ENCODE measurements at places on chromosomes 5 and 9.

GRCh38 chr5:32261198-32261597 lies 51.5 kb downstream of the MTMR12 start:
- DNase-seq = no peak

- DNase-seq = peak; percentile 73
These were observed 74.4 kb downstream of the GLIS3 start for GRCh38 chr9:4225291-4226028.

DNA sequence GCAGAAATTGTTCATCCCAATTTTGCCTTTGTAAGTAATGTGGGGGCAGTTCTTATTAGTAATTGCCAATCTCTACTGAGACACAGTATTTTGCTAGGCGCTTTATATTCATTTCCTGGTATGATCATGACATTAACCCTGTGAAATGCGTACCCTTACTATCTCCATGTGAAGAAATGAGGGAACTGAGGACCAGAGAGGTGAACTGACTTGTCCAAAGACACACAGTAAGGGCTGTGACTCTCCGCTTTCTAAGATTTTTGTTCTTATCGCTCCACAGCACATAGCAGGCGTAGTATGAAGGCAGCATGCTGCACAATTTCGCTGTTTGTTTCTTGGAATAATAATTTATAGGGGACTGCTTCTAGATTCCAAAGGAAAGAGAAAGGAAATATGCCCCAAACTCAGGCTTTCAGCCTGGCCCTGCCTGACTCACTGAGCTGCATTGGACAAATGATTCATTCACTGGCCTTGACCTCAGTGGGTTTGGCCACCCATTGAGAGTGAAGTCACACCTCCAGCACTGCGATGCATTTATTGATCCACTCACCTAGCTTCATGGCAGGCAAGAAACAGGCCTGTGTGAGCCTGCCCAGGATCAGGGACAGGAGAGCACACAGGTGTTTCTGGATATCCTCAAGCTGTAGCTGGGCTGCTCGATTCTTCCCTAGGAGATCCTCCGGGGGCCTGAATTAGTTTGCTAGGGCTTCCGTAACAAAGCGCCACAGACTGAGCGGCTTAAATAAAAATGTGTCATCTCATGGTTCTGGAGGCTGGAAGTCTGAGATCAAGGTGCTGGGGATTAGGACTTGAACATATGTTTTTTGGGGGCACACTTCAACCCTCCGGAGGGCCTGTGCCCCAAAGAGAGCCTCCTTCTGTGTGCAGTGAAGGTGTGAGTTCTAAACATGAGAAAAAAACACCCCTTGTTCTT lies 7.2 kb upstream of the DUSP1 start:
- peak; percentile 80 for DNase-seq

GRCh38 chr9:96550659-96551058 lies 69.0 kb downstream of the CDC14B start:
- DNase-seq = no peak

- no peak for DNase-seq
These were observed 35.9 kb downstream of the KIF2A start for GRCh38 chr5:62341783-62342475.

DNA sequence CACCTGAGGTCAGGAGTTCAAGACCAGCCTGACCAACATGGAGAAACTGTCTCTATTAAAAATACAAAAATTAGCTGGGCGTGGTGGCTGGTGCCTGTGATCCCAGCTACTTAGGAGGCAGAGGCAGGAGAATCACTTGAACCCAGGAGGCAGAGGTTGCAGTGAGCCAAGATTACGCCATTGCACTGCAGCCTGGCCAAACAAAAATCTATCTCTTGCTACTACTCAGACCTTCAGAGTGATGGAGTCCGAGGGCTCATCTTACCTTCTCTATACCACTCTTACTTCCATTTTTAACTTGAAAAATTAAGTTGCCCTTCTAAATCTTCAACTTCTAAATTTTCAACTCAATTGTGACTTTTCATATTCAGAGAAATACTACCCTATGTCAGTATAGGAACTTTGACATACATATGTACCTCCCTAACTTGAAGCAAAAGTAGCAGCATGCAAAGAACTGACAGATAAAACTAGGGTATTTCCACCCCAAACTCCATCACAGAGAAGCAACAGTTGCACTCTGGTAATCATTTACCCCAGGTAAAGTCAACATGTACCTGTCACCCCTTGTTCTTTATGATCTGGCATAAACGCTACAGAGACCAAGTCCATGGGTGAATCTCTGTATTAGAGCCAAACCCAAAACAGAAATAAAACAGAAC lies 11.4 kb downstream of the ZFAND5 start:
- no peak for DNase-seq

- DNase-seq = no peak
These were observed 172.5 kb downstream of the FAM114A2 start for GRCh38 chr5:153866176-153866575.

GRCh38 chr5:52605317-52606313 lies 182.1 kb upstream of the ITGA1 start:
- DNase-seq = no peak

DNA sequence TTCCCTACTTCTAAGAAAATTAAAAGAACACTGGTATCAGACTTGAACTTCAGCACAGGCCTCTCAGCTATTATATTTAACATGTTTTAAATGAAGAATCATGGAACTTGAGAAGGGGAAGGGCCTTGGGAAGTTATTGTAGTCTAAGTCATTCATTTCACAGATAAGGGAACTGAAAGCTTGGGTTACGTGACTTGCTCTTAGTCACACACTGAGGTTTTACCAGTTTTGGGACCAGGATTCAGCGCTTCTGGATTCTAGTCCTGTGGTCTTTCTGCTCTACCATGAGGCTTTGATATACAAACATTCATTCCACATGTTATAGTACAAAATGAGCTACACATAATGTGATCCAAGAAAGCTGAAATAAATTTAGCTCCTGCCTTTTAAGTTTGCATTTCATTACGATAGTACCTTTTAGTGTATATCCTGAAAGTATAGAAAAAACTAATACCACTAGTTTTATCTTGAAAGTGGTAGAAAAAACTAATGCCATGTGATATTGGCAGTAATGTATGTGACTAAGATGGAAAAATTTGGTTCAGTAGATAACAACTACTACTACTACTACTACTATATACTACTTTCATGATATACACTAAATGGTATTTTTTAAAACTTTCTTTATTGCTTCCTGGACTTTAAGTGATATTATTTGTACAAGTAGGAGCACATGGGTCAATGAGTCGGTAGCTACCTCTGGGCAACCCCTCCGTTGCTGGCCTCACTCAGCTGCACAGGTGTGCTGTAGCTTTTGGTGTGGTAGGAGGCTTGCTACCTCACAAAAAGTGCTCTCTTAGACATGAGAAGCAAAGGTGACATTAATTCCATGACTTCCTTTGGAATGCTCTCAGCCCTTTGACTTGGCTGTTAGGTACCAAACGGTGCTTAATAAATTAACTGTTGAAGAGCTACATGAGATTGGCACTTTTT lies 40.7 kb downstream of the F2RL2 start:
- DNase-seq = no peak

DNA sequence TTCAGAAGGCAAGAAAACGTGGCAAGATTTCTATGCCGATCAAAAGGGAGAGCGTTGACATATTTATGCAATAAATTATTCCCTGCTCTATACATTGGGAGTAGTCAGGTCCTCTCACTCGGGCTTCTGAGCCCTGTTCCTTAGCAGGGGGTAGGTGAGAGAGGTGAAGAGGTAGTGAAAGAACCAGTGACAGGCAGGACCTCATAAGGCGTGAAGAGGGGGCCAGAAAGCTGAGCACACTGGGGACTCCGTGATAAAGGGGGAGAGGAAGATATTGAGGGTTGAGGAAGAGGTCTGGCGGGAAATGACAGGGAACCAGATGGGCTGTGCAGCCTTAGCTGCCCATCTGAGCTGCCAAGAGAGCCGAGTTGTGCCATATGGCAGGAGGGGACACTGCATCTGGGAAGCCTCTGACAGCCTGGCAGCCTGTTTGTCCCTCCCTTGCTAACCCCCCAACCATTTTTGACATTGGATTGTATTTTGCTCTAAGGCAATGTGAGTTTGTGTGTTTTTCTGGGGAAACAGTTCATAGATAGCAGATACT lies 782 bp upstream of the CDC20B start:
- no peak for DNase-seq

GRCh38 chr5:177995691-177996595 lies at the start of gene PROP1:
PROP1 (minus strand) TSS chr5:177996242; CDS start chr5:177995933, 309 bp downstream.
- DNase-seq = no peak

GRCh38 chr5:179870403-179870903 lies 11.8 kb upstream of the MRNIP start:
- no peak for DNase-seq

- DNase-seq = peak; percentile 68
These were observed 76.1 kb downstream of the TLE1 start for GRCh38 chr9:81613002-81613812.

DNA sequence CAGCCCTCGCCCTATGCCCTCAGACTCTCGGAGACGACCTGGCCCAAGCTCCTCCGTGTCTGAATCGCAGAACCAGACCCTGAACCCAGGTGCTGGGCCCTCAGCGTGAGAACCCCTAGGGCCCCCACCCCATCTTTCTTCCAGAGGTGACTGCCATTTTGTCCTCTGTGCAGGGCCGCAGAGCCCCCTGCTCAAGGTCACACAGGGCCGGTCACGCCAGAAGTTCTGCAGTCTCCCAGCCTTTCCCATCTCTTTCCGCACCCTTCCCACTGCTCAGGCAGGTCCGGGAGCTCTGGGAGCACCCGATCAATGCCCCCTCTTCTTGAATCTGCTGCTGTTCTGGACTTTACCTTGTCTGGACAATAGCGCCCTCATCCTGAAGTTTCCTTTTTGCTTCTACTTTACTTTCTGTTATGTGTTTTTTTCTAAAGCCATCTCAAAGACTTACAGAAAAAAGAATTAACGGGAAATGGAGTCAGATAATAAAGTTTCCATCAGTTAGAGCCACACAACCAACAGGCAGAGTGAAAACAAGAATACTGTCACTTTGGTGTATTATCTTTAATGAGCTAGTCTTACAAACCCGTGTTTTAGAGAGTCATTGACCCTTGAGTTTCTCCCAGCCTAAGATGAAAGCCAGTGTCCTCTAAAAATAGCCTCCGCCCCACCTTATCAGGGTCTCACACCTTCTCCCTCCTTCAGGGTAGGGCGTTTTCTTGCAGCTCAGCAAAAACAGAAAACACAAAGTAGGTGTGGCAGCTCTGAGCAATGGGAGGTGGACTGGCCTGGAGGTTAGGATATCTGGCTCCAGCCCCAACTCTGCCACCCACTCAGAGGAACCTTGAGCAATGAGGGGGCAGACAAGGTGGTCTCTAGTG lies 1.8 kb downstream of the TMOD1 start:
- DNase-seq = no peak

GRCh38 chr5:174045470-174046025 lies at the start of gene NSG2:
NSG2 (plus strand) TSS chr5:174045706; CDS start chr5:174046756, 1,050 bp downstream.
- peak; percentile 54 for DNase-seq

DNA sequence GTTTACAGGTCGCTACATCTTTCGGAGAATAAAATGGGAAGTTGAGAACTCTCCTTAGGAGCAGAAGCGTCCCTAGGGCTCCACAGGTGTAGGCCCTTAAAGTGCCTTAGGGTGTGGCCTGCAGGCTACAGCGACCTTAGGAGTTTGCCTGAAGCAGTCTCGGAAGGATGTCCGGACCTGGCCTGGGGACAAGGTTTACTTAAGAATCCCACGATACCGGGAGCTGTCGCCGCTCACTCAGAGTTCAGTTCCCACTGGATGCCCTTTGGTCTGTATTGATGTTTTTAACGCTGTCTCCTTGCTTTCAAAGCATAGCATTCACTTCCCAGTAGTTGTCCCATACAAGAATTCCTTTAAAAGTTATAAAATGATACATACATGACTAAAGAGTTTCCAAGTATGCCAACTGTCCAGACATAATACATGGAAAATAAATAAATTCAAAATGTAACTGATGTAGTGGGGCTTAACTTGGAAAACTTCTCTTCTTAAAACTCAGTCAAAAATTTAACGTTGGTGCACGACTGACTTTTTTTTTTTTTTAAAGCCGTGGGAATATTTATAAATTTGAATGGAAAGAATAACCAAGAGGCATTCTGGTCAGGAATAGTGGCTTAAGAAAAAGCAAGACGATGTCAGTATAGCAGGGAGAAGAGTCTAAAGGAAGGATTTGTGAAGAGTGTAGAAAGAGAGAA lies 848 bp downstream of the RAD50 start:
- no peak for DNase-seq

GRCh38 chr5:140018920-140019644 lies 24.0 kb downstream of the NRG2 start:
- DNase-seq = no peak

DNA sequence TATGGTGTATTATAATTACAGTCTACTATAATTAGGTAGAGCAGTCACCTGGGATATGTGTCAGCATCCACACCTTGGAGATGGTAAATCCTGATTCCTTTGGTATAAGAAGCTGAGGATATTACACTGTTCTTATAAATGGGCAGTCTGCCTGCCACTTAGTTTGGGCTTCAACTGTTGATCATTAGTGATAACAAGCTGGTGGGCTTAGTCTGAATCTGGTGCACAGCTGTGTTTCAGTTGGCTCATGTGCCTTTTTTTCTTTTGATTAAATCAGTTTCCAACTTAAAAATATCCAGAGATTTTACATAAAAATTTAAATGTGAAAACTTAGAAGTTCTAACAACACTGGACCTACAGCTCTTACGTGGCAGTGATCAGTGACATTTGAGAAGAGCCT lies 21.2 kb downstream of the LVRN start:
- DNase-seq = no peak

DNA sequence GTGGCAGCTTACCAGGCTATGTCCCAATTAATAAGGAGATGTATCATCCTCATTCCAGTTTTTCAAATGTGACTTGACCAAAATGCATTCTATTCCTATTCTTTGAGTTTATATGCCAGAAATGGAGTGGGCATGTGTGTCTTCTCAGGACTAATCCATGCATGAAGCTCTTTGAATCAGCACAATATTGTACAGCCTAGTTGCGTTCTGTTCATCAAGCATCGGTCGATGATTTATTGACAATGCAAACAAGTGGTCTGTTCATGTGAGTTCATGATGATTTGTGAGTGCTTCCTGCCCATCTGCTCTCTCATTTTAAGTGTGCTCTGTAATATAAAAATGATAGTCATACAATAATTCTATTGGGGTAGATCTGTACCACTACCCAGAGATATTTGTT lies 48.3 kb downstream of the PALM2AKAP2 start:
- DNase-seq = no peak

- DNase-seq = no peak
These were observed 16.2 kb downstream of the ANKS6 start for GRCh38 chr9:98780059-98780749.

DNA sequence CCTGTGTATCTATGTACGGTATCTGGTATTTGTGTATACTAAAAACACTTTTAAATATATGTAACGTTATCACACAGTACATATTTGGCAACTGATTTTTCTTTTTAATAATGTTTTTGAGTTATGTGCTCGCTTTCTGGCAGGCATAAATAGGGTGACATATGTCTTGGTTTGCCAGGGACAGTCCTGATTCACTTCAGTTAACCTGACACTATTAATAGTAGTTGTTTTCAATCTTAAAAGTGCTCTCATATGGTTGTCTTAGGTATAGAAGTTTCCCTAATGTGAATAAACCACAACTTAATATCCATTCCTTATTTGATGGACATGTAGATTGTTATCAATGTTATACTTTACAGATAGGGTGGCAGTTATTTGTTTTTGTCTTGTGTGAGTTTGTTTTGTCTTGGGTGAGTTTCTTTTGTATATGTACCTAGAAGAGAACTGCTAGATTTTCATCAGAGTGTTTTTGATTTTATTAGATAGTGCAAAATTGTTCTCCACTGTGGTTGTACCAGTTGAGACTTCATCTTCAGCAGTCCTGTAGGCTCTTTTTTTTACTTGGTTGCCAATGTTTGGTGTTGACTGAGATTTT lies 7.9 kb downstream of the G3BP1 start:
- no peak for DNase-seq

Measured in skeletal muscle cell (primary cell).